ENCODE measurements at places on chromosomes 7 and 10.

DNA sequence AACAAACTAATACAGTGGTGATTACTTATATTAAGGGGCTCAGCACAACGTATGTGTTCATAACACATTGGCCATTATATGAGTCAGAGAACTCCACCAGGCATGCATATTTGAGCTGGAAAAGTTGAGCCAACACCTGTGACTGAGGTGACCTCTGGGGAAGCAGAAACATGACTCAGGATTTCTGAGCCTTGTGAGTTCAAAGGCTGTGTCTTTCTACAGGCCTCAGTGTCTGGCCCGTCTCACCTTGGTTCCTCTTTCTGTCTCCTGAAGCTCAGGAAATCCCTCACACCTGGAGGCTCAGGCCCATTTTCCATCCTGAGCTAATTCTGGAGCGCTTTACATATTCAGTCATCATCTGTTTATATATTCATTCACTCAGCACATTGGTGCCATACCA is 230.9 kb upstream of the AGK start:
- DNase-seq = no peak

DNA sequence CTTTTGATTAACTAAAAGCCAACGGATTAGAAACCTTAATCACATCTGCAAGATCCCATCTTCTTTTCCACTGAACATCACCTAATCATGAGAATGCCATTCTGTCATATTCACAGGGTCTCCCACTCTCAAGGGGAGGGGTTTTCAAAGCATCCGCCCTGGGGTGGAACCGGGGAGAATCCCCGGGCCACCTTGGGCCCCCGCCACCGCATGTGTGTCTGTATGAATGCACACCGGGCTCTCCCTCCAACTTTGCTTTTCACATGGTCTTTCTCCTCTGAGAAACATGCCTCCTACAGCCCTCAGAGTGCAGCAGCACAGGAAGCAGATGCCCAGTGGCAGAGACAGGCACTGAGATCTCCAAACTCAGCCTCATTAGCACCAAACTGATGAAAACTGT is 233.2 kb upstream of the PPP2R2D start:
- DNase-seq = no peak

GRCh38 chr10:118804262-118804773 is 49.5 kb upstream of the CACUL1 start:
- no peak for DNase-seq

DNA sequence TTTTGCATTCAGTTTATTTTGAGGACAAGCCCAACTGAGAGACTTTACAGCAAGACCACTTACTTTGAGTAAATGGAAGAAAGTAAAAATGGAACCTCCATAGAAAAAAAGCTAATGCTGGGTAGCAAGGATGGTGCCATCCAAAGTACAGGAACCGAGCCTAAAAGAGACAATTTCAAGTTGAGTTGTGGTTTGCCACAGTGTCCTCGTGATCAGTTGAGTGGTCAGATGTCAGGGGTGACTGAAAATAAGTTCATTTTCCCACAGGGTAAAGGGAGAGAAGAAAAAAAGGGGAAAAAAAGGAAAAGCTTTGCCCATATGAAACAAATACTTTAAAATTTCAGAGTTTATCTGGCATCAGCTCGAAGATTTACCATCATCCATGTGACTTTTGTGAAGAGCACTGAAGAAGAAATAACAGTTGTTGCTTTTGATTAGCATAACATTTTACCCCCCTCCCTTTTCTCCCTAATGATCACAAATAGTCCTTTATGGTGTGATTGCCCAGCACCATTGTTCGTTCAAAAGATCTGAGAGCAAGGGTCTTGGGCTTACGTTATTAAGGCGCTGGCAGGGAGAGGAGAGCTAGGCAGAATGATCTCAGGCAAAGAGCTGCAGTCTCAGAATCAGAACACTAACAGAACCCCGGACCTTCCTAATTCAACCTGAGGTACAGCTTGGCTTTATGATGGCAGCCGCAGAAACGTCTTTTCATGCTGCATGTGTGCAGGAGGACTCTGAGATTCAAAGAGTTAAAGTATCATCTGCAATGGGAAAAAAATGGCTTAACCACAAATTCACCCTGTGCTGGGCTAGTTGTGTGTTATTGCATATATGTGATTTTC is 338.1 kb downstream of the RNLS start:
- DNase-seq = no peak

GRCh38 chr10:44636625-44637024 is 251.7 kb upstream of the CXCL12 start:
- no peak for DNase-seq

DNA sequence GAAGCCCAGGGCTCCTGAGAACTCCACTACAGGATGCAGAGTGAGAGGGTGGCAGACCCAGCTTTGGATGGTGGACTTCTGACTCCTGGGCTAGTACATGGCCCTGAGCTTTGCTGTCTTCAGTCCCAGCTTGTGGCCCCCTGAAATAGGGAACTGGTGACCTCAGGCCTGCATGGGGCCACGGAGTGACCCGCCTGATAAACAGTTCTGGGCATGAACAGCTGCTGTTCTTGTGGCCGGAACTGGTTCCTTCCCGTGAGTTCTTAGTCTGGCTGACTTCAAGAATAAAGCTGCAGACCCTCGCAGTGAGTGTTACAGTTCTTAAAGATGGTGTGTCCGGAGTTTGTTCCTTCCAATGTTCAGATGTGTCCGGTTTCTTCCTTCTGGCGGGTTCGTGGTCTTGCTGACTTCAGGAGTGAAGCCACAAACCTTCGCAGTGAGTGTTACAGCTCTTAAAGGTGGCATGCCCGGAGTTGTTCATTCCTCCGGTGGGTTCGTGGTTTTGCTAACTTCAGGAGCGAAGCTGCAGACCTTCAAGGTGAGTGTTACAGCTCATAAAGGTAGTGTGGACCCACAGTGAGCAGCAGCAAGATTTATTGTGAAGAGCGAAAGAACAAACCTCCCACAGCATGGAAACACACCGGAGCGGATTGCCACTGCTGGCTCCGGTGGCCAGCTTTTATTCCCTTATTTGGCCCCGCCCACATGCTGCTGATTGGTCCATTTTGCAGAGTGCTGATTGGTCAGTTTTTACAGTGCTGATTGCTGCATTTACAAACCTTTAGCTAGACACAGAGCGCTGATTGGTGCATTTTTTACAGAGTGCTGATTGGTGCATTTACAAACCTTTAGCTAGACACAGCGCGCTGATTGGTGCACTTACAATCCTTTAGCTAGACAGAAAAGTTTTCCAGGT is 268.0 kb downstream of the ZEB1 start:
- peak; percentile 53 for DNase-seq

DNA sequence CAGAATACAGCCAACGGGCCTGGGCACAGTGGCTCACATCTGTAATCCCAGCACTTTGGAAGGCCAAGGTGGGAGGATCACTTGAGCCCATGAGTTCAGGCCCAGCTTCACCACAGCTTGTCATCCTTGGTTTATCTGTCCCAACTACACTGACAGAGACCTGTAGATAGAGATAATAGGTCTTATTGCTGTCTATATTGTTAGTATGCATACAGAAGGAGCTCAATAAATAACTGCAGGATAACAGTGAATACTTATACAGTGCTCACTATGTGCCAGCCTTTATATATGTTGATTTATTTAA is 1.3 kb downstream of the CNPY4 start:
- no peak for DNase-seq

DNA sequence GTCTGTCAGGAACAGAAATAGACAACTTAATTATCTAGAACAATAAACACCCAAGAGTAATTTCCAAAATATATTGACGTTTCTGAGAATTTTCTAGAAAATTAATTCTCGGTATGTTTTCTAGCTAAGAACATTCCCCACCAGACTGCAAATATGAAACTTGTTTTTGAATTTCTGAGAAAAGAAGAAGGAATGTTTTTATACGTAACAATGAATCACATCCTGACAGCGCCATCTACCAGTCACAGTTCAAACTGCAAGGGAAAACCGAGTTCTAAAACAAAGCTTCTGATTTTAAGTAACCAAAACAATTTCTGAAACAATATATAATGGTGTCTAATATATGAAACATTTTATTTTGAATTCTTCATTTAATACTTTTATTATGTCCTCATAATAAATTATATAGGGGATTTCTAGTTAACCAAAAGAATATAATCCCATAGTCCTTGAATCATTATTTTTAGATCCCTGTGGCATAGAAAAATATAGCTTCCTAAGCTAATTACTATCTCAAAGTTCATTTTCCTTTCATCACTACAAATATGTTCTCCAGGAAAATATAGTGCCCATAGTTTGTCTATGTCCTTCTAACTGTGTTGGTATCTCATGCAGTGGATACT is 34.5 kb upstream of the MEOX2 start:
- DNase-seq = peak; percentile 28

- DNase-seq = no peak
Observed at GRCh38 chr7:116493449-116493848, 6.1 kb upstream of the CAV2 start.

DNA sequence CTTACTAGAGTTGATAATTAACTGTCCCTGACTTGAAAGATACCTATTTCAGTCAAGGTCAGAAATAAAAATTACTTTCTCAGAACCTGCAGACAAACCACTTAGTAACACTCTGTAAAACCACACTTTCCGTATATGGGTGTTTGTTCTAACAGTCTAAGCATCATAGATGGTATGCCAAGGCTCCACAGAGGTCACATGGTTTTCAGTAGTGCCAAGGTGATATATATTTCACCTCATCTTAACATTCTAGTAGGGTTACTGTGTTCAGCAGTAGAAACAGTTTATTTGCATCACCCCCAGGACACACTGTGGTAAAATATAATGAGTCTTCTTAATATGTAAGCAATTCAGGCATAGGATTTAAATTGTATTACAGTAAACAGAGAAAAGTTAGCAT is 61.5 kb downstream of the KCND2 start:
- DNase-seq = no peak

DNA sequence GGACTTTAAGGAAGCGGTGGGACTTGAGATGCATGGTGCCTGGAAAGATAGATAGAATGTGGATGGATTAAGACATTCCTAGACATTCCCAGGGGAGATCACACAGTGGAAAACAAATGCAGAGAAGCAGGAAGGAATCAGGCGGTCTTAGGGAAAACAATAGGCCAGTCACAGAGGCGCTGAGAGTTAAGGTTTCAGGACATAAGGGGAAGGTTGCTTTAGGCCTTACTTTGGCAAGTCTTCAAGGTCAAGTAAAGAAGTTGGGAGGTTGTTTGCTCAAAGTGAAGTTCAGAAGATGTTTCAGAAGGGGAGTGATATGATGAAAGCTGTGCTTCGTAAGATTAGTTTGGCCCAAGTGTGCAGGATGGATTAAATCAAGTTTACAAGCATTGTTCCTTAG is 109.4 kb downstream of the SUGCT start:
- no peak for DNase-seq

GRCh38 chr10:93437086-93437945 is 44.8 kb downstream of the MYOF start:
- DNase-seq = no peak

GRCh38 chr10:34087095-34087418 is 728.0 kb downstream of the PARD3 start:
- DNase-seq = no peak

- DNase-seq = no peak
Observed at GRCh38 chr10:103736044-103736443, 119.3 kb downstream of the SH3PXD2A start.

DNA sequence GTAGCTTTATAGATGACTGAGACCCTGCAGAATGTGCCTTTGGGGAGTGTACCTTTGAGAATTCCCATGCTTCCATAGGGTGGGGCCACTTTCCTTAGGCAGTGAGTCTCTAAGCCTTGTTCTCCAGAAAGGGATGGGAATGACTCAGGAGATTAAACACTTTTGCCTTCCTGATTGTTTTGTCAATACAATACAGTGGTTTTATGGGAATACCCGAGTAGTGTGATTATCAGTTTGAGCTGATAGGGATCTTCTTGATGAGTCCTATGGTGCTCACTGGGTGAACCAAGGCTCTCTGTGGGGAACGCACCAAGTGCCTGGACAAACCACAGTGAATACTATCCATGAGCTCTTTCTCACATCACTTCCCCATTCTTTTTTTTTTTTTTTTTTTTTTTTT is 6.3 kb downstream of the MYOF start:
- DNase-seq = no peak

GRCh38 chr10:132396494-132397035 is 435 bp upstream of the PWWP2B start:
- peak; percentile 24 for DNase-seq

GRCh38 chr7:46155367-46155766 is 234.3 kb upstream of the IGFBP3 start:
- no peak for DNase-seq

- DNase-seq = no peak
Observed at GRCh38 chr10:24352399-24352798, 143.5 kb downstream of the KIAA1217 start.

DNA sequence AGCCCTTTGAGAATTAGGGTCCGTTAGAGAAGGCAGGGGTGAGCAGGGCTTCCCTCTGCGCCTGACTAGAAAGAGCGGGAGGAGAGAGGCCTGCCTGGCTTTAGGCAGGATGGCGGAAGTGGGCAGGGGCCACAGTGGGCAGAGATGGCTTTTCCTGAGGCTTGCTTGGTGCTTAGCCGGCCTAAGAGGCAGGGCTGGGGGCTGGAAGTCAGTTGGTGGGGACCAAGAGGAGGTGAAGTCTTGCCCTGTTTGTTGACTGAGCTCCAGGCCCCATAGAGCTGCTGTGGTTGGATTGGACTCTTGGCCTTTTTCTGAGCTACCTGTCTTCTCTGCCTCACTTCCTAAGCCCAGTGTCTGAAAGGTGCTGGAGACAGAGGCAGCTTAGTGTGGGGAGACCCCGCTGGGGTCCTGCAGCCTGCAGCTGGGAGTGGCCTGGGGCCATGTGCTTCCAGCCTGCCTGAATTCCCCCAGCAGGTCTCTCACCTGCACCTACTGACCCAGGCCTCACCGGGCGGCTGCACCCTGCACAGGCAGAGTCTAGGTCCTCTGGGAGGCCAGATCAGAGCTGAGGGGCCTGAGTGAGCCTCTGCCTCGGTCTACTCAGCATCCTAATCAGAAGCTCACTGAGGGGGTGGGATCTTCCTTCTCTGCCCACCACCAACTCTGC is 4.8 kb downstream of the FAM241B start:
- no peak for DNase-seq

DNA sequence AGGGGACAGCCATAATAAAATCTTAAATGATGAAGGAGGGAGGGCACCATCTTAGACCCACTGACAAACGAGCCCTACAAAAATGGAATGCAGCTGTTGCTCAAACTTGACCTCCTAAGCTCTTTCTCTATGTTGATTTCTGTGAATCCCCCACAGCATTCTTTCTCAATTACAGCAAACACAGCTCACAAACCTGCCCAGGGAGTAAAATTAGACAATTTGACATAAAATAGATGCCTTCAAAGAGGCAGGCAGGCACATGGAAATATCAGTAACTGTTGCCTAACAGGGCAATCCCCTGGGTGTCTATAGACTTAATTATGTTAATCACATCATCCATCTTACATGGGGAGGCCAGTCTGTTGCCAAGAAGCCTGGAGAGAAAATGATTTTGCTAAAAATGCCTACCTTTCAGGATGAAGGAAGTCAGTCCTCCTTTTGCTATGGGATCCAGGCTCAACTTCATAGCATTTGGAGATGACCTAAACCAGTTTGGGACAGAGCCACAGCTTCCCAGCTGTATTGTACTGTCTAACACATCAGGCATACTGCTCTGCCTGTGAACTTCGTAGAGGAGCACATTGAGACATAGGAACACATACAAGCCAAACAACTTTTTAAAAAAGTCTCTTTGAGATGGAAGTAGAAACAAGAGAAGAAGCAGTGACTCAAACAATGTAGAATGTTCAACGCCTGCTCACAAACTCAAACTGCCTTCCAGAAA is 1177.4 kb downstream of the SORCS1 start:
- DNase-seq = no peak

- DNase-seq = no peak
Observed at GRCh38 chr7:38506756-38507155, 124.4 kb downstream of the AMPH start.

All from KG1 (cell line).